CD4-positive, alpha-beta T cell treated with Interleukin-6 at 100 ng/mL for 8 hours (primary cell): ENCODE measurements at places on chromosomes 7 and 10.

GRCh38 chr7:128829391-128830166, 627 bp upstream of the FLNC start:
- no peak for DNase-seq

GRCh38 chr10:132519382-132520176, 18.0 kb upstream of the INPP5A start:
- no peak for DNase-seq

DNA sequence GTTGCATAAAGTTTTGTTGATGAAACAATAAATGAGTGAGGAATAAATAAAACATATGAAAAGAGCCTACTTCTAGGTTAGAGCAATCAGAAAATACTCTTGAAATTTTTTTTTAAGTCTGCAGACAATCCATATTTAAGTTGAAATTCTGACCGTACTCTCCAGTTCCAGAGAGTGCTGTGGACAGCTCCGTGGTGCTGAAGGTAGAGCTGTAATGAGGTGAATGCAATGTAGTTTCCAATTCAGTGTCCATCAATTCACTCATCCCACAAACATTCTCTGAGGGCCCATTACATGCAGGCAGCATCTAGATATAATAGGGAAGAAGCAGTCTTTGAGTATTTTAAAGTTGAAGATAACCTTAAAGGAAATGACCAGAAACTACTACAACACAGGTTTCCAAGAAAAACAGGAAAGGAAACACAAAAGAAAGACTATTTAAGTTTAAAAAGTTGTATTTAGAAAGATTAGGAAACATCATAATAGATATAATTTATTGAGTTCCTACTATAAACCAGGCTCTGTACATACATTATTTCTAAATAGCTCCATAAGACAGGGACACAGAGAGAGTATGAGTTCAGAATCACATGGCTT, 44.0 kb upstream of the CRTAC1 start:
- no peak for DNase-seq

- DNase-seq, result no peak
These were observed 29.8 kb downstream of the LEP start for GRCh38 chr7:128270826-128271272.

- DNase-seq, result no peak
These were observed 515.2 kb downstream of the REEP3 start for GRCh38 chr10:64036321-64036930.

- no peak for DNase-seq
These were observed 56.7 kb downstream of the COL17A1 start for GRCh38 chr10:104028823-104029520.

GRCh38 chr7:135929722-135930141, 47.4 kb downstream of the MTPN start:
- no peak for DNase-seq

DNA sequence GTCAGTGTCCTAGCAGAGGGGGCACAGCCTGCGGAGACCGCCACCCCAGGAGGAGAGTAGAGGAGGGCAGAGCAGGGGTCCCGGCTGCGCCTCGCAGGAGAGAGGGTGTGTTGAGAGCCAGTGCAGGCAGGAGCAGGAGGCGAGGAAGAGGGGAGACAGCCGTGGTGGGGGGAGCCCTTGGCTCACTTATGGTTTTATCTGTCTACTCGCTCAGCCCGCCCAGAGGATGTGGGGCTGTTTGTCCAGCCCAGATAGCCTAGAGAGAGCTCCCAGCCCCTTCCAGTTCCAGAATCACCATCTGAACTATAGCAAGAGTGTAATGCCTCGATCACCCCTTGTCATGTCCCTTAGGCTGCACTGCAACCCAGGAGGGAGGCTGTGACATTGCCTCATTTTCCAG, 26.6 kb downstream of the SLC29A3 start:
- no peak for DNase-seq

GRCh38 chr7:159145490-159145855, 806 bp upstream of the VIPR2 start:
- no peak for DNase-seq

DNA sequence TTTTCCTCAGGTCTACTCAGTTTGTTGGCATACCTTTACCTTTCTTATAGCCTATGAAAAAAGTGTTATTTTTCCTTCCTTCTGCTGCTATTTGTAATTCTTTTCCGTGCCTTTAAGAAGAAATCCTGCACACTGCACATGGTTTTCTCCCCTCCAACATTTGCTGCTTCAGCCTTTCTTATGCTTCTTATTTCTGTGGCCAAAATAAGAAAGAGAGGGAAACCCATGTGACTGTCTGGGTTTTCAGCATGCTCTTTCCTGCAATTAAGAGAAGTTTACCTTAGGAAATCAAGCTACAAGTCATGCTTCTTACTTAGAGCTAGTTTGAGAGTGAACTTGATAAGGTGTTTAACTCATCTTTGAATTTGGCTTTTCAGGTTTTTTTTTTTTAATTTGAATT, 11.0 kb downstream of the TBC1D12 start:
- no peak for DNase-seq

- DNase-seq, result no peak
These were observed 24.0 kb downstream of the ELFN1 start for GRCh38 chr7:1693991-1694524.

DNA sequence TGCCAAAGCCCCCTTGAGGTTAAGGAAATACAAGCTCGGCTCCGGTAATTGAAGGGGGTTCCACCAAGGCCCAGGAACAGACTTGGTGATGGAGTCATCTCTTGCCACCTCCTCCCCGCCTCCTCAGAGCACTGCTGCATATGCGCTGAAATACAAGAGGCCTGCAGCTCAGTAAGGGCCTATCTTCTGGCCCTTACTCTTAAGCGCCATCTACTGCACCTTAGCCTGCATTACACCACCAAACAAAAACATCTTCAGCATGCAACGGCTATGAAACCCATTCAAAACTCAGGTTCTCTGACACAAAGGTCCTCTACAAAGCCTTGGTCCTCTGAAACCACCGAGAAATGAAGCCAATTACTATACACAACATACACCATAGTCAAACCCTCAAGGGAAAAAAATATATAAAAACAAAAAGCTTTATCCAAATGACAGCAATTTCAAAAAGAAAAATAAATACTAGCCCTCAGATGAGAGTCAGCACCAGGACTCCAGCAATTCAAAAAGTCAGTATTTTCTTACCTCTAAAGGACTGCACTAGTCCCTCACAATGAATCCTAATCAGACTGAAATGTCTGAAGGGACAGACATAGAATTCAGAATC, 176.8 kb upstream of the TBX20 start:
- DNase-seq, result no peak

DNA sequence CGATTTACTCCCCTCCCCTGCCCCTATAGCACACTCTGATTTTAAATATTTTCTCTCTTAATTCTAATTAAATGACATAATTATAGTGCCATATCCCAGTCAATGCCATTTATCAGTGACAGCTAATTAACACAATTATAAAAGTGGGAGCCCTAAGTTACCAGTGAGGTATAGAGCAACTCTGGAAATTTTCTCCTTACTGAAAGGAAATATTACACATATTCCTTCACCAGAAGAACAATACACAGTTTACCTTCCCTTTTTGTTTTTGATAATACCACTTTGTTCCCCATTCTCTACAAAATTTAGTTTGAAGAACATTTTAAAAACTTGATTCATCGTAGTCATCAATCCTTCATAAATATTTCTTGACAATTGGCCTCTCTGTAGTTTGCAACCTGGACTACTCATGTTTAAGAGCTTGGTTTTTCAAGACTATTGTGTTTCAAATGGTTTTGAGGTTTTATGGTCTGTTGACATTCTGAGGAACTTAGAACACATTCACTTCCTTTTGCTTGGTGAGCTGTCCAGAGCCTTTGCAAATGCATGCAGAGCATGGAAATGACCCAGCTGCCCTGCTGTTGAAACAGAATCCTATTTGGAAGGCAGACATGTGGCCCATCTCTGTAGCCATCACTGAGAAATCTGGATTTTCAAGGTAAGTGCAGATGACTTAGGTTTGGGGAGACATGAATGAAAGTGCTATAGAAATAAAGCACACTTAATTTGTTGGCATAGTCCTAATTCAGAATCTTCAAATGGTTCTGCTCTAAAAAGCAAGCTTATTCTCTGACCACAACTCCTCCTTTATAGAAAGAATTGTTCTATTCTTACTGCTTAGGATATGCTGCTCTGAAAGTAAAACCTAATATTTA, at the start of gene GPR141:
GPR141 (plus strand) TSS at position 521 of the 875 bp plus-strand sequence. CDS start 56,628 bp downstream, outside the sequence.
- no peak for DNase-seq

DNA sequence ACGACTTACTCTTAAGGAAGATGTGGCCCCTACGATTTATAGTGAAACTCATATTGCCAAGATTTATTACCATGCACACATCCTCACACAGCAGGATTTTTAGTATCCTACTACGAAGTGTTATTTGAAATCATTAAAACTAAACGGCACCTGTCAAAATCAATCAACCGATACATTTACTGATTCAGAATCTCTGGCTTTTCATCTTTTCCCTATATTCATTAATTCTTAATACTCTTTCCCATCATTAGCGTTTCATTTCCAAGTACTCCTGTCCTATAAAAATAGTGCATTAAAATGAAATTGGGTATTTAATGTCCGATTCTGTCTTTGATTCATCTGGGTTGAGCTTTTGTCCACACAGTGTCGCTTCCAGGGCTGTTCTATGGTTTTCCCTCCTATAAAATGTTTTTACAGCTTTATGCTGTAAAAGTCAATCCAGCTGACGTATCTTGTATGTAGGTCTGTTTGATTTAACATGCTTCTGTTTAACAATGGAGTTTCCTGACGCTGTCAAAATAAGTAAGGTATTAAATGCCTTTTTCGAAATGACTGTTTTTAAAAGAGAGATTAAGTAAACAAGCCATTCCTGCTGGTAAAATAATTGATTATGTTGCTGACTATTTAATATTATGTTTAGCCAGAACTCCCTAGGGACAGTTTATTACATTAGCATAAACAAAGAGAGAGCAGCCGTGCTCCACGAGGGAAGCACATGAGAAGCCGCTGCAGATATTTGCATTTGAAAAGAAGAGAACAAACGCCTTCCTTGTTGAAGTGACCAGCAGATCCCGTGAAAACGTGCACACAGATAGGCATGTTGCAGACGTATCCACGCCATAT, 22.3 kb upstream of the SFMBT2 start:
- no peak for DNase-seq

DNA sequence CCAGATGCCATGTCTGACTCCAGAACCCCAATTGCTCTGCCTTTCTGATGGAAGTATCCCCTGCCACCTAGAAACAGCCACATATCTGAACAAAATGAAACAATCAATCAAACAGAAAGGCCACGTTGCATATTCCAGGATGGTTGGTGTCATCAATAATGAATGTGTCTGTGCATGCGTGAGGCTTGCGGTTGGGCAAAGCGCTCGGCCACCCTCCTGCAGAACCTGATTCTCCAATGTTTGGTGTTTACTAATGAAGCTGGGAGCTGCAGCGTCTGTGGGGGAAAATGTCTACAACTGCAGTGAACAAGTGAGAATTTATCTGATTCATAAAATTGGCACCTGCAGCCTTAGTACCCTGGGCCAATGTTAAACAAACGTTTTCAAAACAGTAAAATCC, 121.2 kb upstream of the ADARB2 start:
- no peak for DNase-seq

DNA sequence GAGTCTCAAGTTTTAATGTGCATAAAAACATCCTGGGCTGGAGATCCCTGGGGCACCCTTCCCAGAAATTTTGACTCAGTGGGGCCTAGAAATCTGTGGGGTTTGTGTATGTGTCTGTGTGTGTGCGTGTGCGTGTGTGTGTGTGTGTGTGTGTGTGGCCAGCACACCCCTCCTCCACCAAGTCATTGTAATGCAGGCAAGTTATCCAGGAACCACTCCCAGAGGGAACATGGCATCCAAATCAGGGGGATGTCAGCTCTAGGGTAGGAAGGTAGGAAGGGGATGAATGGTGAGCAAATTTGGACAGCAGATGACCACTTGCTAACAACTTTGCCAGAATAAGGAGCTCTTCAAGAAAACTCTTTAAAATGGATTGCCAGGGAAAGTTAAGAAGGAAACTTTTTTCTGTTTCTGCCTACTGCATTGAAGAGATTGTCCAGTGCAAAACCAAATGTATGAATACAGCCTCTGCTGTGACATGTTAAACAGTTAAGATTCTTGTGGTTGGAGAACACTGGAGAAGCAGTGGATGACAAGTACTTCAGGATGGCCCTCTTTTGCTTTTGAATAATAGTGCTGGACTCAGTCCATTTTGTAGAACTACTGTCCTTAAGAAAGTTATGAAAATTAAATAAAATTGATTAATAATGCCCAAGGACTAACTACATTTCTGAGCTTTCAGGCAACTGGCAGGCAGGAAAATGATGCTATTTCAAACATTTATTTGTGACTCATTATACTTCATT, 12.3 kb downstream of the STAMBPL1 start:
- no peak for DNase-seq

DNA sequence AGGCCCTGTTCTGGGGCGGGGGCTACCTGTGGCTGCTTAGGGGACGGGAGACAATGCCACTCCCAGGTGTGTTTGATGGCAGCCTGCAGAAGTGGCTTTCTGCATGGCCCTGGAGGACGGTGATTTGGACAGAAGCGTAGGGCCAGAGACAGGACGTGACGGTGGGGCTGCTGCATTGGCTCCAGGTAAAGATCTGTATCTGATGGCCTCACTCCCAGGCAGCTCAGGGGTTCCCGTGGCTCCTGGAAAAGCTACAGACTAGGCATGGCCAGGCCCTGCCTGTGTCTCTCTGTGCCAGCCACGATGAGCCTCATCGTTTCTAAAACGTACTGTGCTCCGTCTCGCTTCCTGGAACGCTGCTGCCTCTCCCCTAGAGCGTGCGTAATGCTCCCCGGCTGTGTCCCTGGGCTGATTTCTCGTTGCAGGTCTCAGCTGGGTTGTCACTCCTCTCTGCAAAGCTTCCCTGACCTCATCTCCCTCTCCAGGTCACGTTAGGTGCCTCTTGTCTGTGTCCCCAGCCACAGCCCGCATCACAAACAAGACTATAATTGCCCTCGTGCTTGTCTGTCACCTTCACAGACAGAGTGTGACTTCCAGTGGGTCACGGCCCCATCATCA, 12.6 kb downstream of the GTF2IRD1 start:
- DNase-seq, result no peak

GRCh38 chr10:88744002-88744401, 15.8 kb upstream of the LIPN start:
- DNase-seq, result no peak

DNA sequence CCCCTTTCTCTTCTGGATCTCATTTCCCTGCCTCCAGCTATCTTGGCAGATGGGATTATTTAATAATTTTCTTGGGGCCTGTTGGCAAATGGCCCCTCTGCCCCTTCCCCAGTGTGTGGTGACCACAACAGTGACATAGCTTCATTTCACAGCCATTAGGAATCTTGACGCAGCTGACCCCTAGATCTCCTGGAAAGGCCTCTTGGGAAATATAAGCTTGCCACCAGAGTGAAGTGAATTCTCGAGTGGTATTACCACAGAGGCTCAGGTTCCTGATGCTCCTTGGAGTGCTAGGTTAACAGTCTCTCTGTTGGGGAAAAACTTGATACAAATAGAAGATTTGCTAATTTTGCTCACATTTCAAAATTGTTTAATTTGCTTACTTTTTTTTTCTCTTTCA, 57.8 kb downstream of the AUTS2 start:
- no peak for DNase-seq

GRCh38 chr7:105205592-105206237, 183.0 kb downstream of the SRPK2 start:
- peak; percentile 14 for DNase-seq

DNA sequence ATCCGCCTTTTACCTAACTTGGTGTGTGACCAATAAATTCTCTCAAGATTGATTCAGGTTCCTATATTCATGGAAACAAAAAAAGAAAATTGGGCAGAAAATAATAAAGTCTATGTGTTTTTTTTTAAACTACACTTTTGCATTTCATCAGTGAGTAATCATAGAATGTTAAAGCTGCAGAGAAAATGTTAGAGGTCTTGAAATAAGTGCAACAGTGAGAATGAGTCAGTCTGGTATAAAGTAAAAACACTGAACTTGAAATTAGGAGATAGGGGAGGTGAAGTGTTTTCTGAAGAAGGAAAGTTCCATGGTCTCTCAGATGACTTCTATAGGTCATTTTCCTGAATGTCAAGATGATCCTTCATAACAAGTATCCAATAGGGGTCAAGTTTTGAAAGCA, 202.6 kb upstream of the NRP1 start:
- no peak for DNase-seq
